Stimulated activated CD4-positive, alpha-beta T cell treated with anti-CD3 and anti-CD28 coated beads, Interleukin-1b, Interleukin-23, amount 100 ng/mL, for 1 hour (primary cell): ENCODE measurements at places on chromosomes 7 and 10.

GRCh38 chr10:5323446-5323845, 41.3 kb upstream of the UCN3 start:
- DNase-seq, result no peak

- DNase-seq, result no peak
Measured at GRCh38 chr7:67019562-67020390, 23.1 kb downstream of the TYW1 start.

DNA sequence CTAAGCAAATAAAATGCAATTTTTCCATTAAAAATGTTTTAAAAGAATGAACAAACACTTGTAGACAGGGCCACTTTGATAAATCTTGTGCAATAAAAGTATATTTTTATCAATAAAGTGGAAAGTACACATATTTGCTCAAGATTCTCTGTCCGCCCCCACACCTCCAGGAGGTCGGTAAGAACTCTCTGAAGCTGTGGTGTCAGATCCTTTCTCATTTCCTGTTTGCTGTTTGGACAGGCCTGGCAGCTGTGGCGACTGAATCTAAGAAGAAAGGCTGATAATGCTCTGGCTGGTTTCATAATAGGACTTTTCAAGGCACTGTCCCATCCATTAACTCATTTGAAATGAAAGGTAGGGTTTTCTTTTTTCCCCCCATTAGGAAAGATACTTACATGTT, 15.3 kb upstream of the ASB4 start:
- DNase-seq, result no peak

DNA sequence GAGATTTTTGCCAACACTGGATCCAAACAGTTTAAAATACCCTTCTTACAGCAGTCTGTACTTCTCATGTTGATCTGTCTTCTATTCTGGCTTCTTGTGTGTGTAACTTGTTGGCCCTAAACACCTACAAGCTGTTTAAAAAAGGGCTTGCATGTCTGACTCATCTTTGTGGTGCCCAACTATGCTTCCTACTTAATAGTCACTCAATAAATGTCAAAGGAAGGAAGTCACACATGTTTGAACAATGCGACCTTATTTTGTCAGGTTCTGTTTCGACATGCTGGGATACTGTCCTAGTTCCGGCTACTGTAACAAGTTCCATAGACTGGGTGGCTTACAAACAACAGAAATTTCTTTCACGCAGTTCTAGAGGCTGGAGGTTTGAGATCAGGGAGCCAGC, 9.4 kb upstream of the GRK5 start:
- no peak for DNase-seq

GRCh38 chr10:124996854-124997215, 54.9 kb downstream of the ZRANB1 start:
- DNase-seq, result no peak

DNA sequence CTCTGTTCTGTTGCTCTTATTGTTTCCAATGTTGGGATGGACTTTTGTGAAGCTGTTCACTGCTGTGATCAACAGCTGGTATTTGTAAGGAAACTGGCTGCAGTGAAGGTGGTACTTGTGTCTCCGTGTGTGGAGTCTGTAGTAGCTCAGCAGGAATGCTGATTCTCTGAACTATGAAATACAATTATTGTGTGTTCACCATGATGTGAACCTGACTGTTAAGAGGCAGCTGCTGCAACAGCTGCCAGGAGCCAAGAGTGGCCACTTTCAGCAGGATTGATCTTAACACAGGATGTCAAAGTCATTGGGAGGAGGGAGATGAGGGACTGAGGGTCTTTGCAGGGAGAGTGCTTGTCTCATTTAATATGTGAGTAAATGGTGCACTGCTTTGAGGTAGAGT, 13.9 kb downstream of the VSTM2A start:
- DNase-seq, result no peak

DNA sequence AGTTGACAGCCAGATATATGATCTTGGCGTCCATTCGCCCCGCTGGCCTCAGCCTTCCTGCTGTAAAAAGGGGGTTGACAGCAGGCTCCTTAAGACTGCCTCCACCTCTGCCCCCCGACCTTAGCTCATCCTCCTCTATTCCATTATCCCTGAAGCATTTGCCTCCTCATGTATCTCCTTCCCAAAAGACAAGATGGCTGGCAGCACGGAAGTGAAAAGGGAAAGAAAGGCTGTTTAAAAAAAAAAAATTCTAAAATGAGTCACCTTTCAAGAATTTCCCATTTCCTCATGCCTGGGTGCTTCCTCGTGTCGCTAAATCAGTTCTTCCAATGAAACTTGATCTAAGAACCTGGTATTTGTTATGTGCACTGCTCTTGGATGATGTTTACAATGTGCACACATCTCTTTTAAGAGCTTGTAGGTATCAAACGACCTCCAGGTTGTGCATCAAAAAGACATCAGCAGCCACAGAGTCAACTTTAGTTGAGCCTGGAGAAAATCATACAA, 1.7 kb downstream of the SCRN1 start:
- no peak for DNase-seq

- no peak for DNase-seq
Measured at GRCh38 chr7:97096661-97097060, 20.8 kb upstream of the SDHAF3 start.

GRCh38 chr7:158747408-158747807, 42.8 kb upstream of the NCAPG2 start:
- DNase-seq, result no peak

- DNase-seq, result no peak
Measured at GRCh38 chr7:80440883-80441282, 71.0 kb downstream of the GNAT3 start.

GRCh38 chr10:11280187-11280932, 262.7 kb downstream of the CELF2 start:
- no peak for DNase-seq

DNA sequence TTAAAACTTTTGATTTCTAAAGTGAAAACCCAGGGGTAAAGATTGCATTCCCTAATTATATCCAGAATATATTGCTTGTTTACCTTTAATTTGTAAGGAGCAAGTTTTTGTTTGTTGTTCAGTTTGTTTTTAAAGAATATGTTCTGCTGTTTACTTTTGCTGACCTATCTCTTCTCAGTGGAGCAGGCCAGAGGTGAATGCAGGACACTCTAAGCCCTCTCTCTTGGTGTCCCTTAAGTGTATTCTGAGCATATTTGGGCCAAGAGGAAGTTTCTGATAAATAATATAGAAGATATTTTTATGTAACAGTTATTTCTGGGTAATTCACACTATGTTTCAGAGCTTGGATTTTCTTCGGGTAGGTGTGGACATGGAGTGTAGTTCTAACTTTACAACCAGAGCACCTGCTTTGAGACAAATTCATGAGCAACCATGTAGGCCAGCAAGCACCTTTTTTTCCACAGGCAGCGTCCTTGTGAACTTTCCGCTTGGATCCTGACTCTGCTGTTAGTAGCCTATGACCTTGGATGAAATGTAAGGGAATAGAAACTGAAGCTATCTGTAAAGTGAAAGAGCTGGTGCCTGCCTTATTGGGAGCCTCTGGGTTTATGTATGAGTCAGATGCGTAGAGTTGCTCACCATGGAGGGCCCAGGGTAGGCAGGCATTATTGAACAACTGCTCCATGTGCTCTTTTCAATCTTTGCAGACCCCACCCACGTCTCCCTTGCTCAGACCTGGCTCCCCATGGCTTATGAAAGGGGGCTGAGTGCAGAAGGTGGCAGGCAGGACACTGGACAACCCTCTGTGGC, 16.1 kb downstream of the OGDH start:
- DNase-seq, result peak; percentile 30

GRCh38 chr7:26850193-26850651, 14.2 kb downstream of the SKAP2 start:
- DNase-seq, result no peak

- DNase-seq, result no peak
Measured at GRCh38 chr10:87974769-87975168, 111.3 kb downstream of the PTEN start.

- DNase-seq, result no peak
Measured at GRCh38 chr7:107971100-107971499, 31.9 kb downstream of the LAMB1 start.

GRCh38 chr7:116229366-116229765, 19.0 kb downstream of the TES start:
- no peak for DNase-seq

GRCh38 chr10:18658271-18659124, 733 bp upstream of the ARL5B start:
- DNase-seq, result no peak

- no peak for DNase-seq
Measured at GRCh38 chr10:60952846-60953220, 8.8 kb upstream of the RHOBTB1 start.

GRCh38 chr10:88553116-88553752, 29.9 kb downstream of the RNLS start:
- no peak for DNase-seq

DNA sequence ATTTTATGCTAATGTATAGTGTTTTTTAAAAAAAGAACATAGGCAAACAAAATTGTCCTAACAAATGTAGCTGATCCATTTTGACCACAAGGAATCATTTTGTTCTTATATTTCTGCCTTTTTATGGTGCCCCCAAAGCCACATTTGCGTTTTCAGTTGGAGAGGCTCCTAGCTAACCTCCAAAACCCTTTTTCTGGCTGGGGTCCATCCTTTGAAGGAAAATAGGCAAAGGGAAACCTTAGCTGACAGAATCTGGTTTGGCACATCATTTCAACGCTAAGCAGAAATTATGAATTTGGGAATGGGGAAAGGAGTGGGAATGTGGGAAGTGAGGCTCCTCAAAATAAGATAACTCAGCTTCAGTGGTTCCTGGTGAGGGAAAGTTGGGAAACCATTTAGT, 25.6 kb upstream of the SLC25A13 start:
- DNase-seq, result no peak

DNA sequence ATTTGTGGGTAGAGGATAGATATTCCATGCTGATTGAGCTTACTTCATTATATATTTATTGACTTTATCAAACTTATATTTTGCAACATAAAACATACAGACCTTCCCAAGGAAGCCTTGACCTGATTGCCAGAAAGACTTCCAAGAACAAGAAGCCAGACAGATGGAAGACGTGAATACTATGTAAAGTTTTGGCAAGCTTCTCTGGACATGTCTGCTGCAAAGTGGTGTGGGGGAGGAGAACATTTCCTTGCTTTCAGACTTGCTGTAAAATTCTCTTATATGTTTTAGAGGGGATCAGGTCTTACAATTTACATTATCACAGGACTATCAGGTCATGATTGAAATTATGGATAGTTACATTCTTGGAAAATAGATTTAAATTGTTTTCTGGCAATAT, 23.4 kb downstream of the GPR158 start:
- no peak for DNase-seq

GRCh38 chr7:115216652-115217051, 294.8 kb downstream of the MDFIC start:
- no peak for DNase-seq

GRCh38 chr7:29494350-29494749, 69.3 kb upstream of the PRR15 start:
- DNase-seq, result no peak

- no peak for DNase-seq
Measured at GRCh38 chr7:66258409-66258808, 53.3 kb downstream of the TPST1 start.

DNA sequence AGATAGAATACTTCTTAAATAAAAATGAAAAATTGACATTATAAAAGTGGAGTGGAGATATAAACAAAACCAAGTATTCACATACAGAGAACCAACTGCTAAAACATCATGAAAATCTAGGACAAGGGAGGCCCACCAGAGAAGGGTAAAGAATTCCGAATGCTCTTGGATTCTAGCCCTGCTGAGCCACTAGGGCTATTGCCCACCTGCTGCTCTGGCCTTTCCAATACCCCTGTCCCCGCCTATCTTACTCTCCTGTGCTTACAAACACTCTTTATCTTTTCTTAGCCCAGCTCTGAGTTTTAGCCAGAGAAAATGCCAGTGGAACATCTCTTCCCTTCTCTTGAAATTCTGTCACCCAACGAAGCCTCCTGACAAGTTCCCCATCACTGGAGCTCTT, 100.3 kb downstream of the MACC1 start:
- DNase-seq, result no peak

DNA sequence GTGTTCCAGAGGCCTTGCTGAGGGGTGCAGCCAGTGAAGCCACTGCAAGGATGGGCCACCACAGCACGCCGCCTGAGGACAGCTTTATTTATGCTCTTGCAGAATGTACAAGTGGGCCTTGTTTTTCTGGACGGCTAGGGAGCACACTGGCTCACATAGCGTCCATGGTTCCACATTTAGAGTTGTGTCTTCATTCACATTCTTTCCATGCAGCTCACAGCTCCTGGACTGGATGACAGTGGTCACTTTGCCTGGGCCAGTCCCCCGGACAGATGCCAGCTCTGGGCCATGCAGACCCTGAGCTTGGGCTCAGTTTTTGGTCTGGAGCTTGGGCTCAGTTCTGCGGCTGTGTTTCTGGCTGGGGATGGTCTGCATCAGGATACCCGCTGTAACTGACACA, 2.6 kb upstream of the C10orf71 start:
- DNase-seq, result no peak

- peak; percentile 48 for DNase-seq
Measured at GRCh38 chr10:58334817-58335305, at the start of gene UBE2D1. Gene UBE2D1 (plus strand): TSS chr10:58335006. CDS start chr10:58335202, 196 bp downstream.

GRCh38 chr10:59838085-59838789, 68.1 kb downstream of the CCDC6 start:
- no peak for DNase-seq

DNA sequence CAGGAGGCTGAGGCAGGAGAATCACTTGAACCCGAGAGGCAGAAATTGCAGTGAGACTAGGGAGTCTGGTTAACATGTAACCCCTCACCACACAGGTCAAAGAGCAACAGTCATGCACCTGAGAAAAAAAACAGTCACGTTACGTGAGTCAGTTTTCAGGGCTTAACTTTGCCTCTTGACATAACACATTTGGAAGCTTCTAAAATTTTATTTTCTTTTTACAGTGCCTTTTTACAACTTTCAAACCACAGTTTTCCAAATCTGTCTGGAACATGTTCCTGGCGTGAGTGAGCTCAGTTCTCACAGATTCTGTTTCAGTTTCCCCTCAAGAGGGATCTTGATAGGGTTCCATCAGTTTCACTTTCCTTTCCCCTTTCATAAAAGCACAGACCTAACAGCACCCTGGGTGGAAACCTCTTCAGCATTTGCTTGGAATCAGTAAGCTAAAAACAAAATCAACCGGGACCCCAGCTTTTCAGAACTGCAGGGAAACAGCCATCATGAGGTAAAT, 4.4 kb downstream of the IFIT3 start:
- DNase-seq, result no peak

DNA sequence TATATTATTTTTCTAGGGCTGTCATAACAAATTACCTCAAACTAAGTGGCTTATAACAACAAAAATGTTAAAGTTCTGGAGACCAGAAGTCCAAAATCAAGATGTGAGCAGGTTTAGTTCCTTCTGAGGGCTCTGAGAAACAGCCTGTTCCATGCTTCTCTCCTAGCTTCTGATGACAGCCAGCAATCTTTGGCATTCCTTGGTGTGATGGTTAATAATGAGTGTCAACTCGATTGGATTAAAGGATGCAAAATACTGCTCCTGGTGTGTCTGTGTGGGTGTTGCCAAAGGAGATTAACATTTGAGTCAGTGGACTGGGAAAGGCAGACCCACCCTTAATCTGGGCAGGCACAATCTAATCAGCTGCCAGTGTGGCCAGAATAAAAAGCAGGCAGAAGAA, 26.3 kb upstream of the TNKS2 start:
- DNase-seq, result no peak

GRCh38 chr7:150378115-150378852, 846 bp upstream of the ZNF775 start:
- DNase-seq, result no peak

- no peak for DNase-seq
Measured at GRCh38 chr7:79398138-79398749, 55.2 kb downstream of the MAGI2 start.

- no peak for DNase-seq
Measured at GRCh38 chr10:101174319-101174718, 43.2 kb downstream of the TLX1 start.

GRCh38 chr7:15715435-15715834, 29.0 kb upstream of the MEOX2 start:
- no peak for DNase-seq
